ENCODE measurements at places on chromosomes 11 and 22. TPM values are rescaled to one million over a fixed set of nuclear protein-coding genes. Genes with fewer than 3 reads are reported as not detected.

Gene OR2AT4
- not detected for total RNA-seq

Gene PGA5
- total RNA-seq, result not detected

Gene DEFB131B
- not detected for total RNA-seq

- DNase-seq, result no peak
These were observed 3.2 kb upstream of the PTDSS2 start for GRCh38 chr11:446891-447290.

DNA sequence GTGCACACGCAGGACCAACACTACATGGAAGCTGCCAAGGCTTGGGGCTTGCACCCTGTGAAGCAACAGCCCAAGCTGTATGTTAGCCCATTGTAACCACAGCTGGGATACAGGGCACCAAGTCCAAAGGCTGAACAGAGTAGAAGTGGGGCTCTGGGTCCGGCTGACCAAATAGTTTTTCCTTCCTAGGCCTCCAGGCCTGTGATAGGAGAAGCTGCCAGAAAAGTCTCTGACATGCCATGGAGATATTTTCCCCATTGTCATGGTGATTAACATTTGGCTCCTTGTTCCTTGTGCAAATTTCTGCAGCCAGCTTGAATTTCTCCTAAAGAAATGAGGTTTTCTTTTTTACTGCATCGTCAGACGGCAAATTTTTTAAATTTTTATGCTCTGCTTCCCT, 941.2 kb downstream of the FAM181B start:
- no peak for DNase-seq

- DNase-seq, result no peak
These were observed 40.5 kb upstream of the FBLN1 start for GRCh38 chr22:45462034-45462655.

Measured in SJSA1 (cell line).